ENCODE measurements at places on chromosomes 16 and 17. TPM values are rescaled to one million over a fixed set of nuclear protein-coding genes. Genes with fewer than 3 reads are reported as not detected.

DNA sequence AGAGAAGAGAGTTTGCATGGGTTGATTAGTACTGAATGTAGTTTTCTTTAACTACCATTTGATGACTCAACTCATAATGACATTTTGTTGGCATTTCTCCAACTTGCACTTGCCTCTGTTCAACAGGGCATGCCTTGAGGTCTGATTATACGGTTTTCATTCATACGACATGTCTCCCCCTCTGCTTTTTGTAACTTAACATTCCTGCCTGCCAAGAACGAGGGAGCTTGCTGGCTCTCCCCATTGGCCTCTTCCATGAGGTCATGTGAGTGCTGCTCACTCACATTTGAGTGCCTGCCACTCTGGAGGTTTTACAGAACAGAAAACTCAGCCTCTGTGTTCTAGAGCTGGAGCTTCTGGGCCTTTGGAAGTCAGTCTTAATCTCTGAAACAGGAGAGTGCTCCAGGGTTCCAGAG is 19.7 kb downstream of the MAP2K6 start:
- H3K4me3 ChIP-seq: no peak overlapping the region
- no peak for DNase-seq
- H3K36me3 ChIP-seq: no peaks in the 10 kb centered on the region

SPATA22 gene
- not detected for total RNA-seq

DNA sequence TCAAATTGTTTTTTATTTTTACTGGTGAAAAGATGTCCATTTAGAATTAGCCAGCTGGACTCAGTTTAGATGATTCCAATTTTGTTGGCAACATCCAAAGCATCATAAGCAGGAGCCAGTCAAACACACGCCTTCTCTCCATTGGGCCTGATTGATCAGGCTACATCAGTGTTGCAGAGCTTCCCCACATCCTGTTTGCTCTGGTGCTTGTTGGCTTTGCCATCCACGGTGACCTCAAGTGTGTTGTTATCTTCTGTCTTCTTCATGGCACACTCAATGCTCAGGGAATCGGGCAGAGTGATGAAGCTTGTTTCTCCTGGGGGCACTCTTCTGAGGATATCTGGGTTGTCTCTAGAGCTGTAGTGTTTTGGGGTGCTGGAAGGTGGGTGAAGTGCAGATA is 6.3 kb upstream of the NETO2 start:
- no peak overlapping the region for H3K27ac ChIP-seq
- no peak for DNase-seq
- no peaks in the 10 kb centered on the region for H3K4me1 ChIP-seq
- H3K4me3 ChIP-seq: no peak overlapping the region
- H3K27me3 ChIP-seq: no peaks in the 10 kb centered on the region

DNA sequence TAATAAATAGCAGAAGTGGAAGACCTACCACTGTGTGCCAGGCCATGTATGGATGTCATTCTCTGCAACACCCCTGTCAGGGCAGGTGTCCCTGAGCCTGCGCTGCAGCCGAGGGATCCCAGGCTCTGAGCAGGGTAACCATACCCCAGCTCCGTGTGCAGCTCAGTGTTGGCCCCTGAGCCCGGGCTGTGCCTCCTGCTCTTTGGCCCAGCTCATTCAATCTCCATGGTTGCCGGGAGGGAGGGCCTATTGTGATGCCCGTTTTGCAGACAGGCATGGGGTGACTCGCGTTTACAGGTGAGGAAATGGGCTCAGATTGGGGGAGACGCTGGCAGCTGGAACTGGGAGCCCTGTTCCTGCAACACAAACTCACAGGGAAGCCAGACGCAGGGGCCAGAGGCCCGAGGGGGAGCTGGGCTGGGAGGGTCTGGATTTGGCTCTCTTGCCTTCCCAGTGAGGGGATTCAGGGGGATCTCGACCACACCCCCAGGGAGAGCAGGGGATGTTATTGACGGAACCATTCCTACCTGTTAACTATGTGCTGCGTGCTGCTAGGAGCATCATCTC is 190.5 kb downstream of the IRF8 start:
- no peaks in the 10 kb centered on the region for H3K4me1 ChIP-seq
- peak; percentile 30 for DNase-seq
- no peak overlapping the region for H3K4me3 ChIP-seq
- H3K27me3 ChIP-seq: no peaks in the 10 kb centered on the region

- peaks cover 10% of the 10 kb centered on the region for H3K36me3 ChIP-seq
- DNase-seq: no peak
- no peaks in the 10 kb centered on the region for H3K4me1 ChIP-seq
These were observed 445 bp downstream of the CIAO2B start for GRCh38 chr16:66933776-66934137.

GRCh38 chr17:30326809-30327208 is 7.0 kb downstream of the TMIGD1 start:
- no peak overlapping the region for H3K27ac ChIP-seq
- no peaks in the 10 kb centered on the region for H3K4me1 ChIP-seq
- H3K4me3 ChIP-seq: no peak overlapping the region
- H3K36me3 ChIP-seq: no peaks in the 10 kb centered on the region
- DNase-seq: no peak
- H3K27me3 ChIP-seq: no peaks in the 10 kb centered on the region

DNA sequence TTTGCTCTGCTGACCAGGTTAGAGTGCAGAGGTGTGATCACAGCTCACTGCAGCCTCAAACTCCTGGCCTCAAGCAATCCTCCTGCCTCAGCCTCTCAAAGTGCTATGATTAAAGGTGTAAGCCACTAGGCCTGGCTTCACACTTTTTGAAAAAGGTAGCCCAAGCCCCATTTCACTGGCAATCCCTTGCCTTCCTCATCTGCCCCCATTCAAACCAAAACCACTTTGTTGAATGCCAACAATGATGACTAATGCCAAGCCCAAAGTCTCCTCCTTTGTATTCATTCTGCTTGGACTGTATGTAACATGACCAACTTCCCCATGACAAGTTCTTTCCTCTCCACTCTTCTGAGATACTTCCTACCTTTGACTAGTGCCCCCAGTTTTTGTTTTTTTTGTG is 33.1 kb downstream of the N4BP1 start:
- H3K4me3 ChIP-seq: no peak overlapping the region
- no peaks in the 10 kb centered on the region for H3K27me3 ChIP-seq
- no peak overlapping the region for H3K27ac ChIP-seq
- no peak for DNase-seq
- H3K4me1 ChIP-seq: no peaks in the 10 kb centered on the region

DNA sequence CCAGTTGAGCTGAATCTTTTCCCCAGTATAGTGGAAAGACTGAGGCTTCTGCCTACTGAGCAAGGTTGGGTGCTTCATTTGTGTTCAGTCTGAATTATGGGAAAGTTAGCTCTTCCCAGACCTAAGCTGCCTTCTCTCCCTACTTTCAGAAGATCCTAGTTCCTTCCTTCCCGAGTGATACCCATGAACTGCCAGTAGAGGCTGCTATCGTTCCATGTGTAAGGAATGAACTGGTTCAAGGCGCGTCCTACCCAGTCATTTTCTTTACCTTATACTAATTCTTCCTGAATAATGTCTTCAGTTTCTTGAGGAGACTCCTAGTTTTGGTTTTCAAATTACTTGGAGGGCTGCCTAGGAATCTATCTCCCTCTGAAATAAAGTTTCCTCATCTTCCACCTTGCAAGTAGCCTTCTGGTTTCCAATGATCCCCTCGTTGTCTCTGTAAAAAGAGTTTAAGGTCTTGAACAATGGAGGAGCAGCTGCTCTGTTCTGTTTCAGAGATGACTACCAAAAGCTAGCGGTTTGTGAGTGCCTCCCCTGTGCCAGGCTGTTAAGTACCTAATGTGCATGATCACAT is 934 bp upstream of the AOC2 start:
- H3K4me1 ChIP-seq: no peaks in the 10 kb centered on the region
- no peak for DNase-seq
- H3K27me3 ChIP-seq: no peaks in the 10 kb centered on the region
- H3K36me3 ChIP-seq: peaks cover 11% of the 10 kb centered on the region
- H3K27ac ChIP-seq: no peak overlapping the region

DNA sequence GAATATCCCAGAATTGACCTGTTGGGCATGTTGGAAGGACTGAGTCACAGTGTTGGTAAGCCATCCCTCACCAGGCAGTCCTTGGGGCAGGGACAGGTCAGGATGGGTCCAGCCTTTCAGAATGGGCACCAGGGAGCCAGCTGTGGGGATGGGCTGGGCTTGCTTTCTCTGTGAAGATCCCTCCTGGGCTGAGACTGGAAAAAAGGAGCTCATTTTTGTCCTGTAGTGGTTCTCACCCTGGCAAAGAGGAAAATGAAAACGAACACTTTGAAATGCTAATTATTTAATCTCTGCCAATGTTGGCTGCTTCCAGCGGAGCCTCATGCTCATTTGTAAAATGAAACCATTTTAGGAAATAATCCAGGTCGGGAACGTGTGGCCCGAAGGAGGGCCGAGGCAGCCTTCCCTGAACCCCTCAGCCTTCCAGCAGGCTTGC is 237.5 kb upstream of the SALL1 start:
- no peaks in the 10 kb centered on the region for H3K27me3 ChIP-seq
- no peak overlapping the region for H3K27ac ChIP-seq
- H3K36me3 ChIP-seq: no peaks in the 10 kb centered on the region
- no peak overlapping the region for H3K4me3 ChIP-seq
- no peak for DNase-seq

- peak overlapping the region; percentile 94 for H3K27ac ChIP-seq
- peaks cover 96% of the 10 kb centered on the region for H3K4me1 ChIP-seq
- H3K36me3 ChIP-seq: no peaks in the 10 kb centered on the region
- DNase-seq: peak; percentile 94
These were observed 23.9 kb downstream of the PEMT start for GRCh38 chr17:17567631-17568030.

GRCh38 chr16:81266680-81267095 is 28.2 kb downstream of the BCO1 start:
- H3K27me3 ChIP-seq: no peaks in the 10 kb centered on the region
- no peaks in the 10 kb centered on the region for H3K36me3 ChIP-seq
- H3K4me3 ChIP-seq: no peak overlapping the region
- H3K4me1 ChIP-seq: no peaks in the 10 kb centered on the region

DNA sequence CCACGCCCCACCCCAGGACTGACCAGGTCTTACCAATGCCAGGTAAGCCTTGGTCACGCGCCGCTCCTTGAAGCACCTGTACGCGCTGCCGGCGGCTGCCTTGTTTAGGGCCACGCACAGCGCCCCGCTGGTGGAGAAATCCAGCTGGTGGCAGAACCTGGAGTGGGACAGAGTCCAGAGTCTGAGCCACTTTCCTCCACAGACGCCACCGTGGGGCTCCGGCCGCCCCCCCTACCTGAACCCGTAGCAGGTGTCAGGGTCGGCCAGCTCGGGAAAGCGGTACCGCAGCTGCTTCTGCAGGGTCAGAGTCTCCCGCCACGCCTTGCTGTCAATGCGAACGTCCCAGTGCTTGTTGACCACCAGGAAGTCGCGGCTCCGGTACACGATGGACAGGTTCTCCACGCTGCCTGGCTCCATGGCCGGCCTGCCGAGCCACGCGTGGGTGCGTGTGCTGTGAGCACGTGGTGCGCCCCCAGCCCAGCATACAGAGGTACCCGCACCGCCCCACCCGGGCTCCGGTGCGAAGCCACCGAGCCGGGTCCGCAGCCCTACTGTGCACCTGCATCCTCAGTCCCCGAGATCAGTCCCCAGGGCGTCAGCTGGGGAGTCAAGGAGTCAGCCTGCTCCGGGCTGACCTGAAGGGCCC is 737 bp downstream of the RPUSD1 start:
- DNase-seq: no peak
- H3K27me3 ChIP-seq: no peaks in the 10 kb centered on the region
- H3K27ac ChIP-seq: peak overlapping the region; percentile 13
- H3K4me1 ChIP-seq: no peaks in the 10 kb centered on the region

DNA sequence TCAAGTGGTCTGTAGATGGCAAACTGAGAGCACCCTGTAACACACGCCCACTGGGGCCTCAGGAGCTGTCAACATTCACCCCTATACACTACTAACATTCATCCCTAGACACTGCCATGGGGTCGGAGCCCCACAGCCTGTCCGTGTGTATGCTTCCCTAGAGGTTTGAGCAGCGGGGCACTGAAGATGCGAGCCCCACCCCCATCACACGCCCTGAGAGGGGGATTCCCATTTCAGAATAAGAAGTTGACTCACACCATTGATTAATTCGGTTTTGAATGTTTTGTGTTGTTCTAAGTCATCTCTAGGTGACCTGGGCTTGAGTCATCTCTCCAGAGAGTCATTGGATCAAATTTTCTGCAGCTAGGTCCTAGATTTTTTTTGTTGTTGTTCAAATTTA is 37.3 kb upstream of the MMD start:
- no peak overlapping the region for H3K4me3 ChIP-seq
- no peaks in the 10 kb centered on the region for H3K36me3 ChIP-seq
- H3K27ac ChIP-seq: no peak overlapping the region
- no peak for DNase-seq
- H3K4me1 ChIP-seq: no peaks in the 10 kb centered on the region
- H3K27me3 ChIP-seq: no peaks in the 10 kb centered on the region

GRCh38 chr17:77779711-77780539 is 178.6 kb upstream of the TNRC6C start:
- DNase-seq: no peak
- H3K4me1 ChIP-seq: no peaks in the 10 kb centered on the region
- H3K36me3 ChIP-seq: no peaks in the 10 kb centered on the region
- no peak overlapping the region for H3K4me3 ChIP-seq

- H3K4me3 ChIP-seq: no peak overlapping the region
- H3K27me3 ChIP-seq: no peaks in the 10 kb centered on the region
- H3K36me3 ChIP-seq: no peaks in the 10 kb centered on the region
These were observed 39.0 kb downstream of the IQCK start for GRCh38 chr16:19757026-19757425.

RGS9 gene
- 1.9 TPM for total RNA-seq

ASGR1 gene
- total RNA-seq: 399 TPM

- H3K4me1 ChIP-seq: no peaks in the 10 kb centered on the region
- H3K36me3 ChIP-seq: peaks cover 11% of the 10 kb centered on the region
- DNase-seq: no peak
- H3K27ac ChIP-seq: no peak overlapping the region
- no peak overlapping the region for H3K4me3 ChIP-seq
These were observed 14.0 kb downstream of the MED13 start for GRCh38 chr17:62051053-62051452.

DNA sequence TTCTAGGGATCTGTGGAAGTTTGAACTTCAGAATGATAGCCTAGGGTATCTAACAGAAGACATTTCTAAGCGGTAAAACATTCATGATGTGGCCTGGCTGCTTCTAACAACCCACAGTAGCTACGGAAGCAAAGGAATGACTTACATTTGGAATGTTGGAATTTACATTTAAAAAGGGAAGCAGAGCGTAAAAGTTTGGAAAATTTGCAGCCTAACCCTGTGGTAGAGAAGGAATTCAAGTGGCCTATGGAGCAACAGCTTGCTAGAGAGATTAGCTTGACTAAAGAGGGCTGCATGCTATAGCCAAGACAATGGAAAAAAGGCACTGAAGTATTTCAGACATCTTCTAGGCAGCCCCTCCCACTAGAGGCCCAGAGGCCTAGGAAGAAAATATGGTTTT is 50.1 kb downstream of the HNF1B start:
- no peak overlapping the region for H3K4me3 ChIP-seq
- H3K36me3 ChIP-seq: no peaks in the 10 kb centered on the region
- no peak overlapping the region for H3K27ac ChIP-seq
- no peaks in the 10 kb centered on the region for H3K4me1 ChIP-seq

- no peaks in the 10 kb centered on the region for H3K4me1 ChIP-seq
- no peak overlapping the region for H3K27ac ChIP-seq
- no peak for DNase-seq
- no peaks in the 10 kb centered on the region for H3K36me3 ChIP-seq
- no peak overlapping the region for H3K4me3 ChIP-seq
- no peaks in the 10 kb centered on the region for H3K27me3 ChIP-seq
These were observed 10.6 kb downstream of the GPRC5B start for GRCh38 chr16:19874026-19874425.

SLC52A1 gene
- total RNA-seq: not detected

Data from right lobe of liver (tissue), 6 donors.